ENCODE measurements at places on chromosomes 12 and 14.

GRCh38 chr12:31867292-31867691 lies 91.9 kb upstream of the RESF1 start:
- DNase-seq: no peak

- no peak for DNase-seq
These were observed 47.7 kb upstream of the CDKN3 start for GRCh38 chr14:54348923-54349620.

- DNase-seq: no peak
These were observed 2.0 kb downstream of the ZNF219 start for GRCh38 chr14:21096438-21096837.

GRCh38 chr12:42893803-42894202 lies 304.3 kb upstream of the PRICKLE1 start:
- no peak for DNase-seq

- DNase-seq: no peak
These were observed 32.5 kb downstream of the FBXO34 start for GRCh38 chr14:55303691-55304145.

DNA sequence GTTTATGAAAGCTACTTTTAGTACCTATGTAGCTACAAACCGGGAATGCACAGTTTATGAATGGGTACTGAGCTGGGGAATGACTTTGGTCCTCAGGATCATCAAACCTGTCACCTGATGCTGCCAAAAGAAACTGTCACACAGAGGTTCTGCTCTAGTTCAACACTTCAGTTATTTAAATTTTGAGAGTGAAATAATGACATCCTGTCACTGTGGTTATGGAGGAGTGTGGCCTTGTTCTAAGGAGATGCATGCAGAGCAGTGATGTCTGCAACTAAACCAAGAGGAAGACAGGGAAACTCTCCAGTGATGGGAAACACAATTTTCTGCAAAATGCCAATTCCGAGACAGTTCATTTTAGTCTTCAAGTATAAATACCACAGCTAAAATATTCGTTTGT lies 4.8 kb upstream of the AEBP2 start:
- DNase-seq: no peak
